SJSA1 (cell line): ENCODE measurements at places on chromosomes 2 and 18. TPM values are rescaled to one million over a fixed set of nuclear protein-coding genes. Genes with fewer than 3 reads are reported as not detected.

- no peak for DNase-seq
Measured at GRCh38 chr2:147214914-147215313, 629.9 kb upstream of the ACVR2A start.

GRCh38 chr2:196442211-196442610 is 197.3 kb upstream of the CCDC150 start:
- no peak for DNase-seq

GRCh38 chr18:35106845-35107148 is 65.6 kb downstream of the MAPRE2 start:
- DNase-seq: no peak

DNA sequence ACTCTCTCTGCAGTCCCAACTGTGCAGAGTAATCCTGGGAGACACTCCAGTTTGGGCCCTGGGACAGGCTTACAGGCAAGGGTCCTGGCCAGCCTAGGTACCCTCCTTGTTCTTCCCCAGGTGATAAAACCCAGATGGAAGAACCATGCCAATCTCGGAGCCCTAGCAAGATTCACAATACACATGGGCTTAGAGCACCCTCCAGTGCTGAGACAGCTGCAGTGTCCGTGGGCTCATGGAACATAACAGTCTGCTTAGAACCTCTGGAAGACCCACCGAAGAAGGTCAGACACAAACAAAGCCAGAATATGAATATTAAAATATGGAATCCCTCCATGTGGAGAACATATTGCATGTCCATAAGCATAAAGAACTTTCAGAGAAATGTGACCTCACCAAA is 568.1 kb downstream of the KCNJ3 start:
- DNase-seq: no peak

- no peak for DNase-seq
Measured at GRCh38 chr18:22286585-22286984, 117.2 kb downstream of the GATA6 start.

The SRD5A2 gene
- not detected in 2 replicates for total RNA-seq

DNA sequence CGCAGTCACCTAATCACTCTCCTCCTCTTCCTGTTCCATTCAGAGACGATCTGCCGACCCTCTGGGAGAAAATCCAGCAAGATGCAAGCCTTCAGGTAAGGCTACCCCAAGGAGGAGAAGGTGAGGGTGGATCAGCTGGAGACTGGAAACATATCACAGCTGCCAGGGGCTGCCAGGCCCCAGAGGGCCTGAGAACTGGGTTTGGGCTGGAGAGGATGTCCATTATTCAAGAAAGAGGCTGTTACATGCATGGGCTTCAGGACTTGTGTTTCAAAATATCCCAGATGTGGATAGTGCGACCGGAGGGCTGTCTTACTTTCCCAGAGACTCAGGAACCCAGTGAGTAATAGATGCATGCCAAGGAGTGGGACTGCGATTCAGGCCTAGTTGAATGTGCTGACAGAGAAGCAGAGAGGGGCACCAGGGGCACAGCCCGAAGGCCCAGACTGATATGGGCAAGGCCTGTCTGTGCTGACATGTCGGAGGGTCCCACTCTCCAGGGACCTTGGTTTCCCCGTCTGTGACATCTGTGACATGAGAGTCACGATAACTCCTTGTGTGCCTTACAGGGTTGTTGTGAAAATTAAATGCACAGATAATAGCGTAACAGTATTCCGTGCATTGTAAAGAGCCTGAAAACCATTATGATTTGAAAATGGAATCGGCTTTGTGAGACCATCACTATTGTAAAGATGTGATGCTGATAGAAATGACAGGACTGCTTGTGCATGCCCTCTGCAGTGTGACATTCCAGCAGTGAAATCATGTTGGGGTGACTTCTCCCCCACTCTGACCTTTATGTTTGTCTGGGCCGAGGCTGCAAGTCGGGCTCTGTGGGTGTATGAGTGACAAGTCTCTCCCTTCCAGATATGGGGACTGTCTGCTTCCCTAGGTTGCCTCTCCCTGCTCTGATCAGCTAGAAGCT is 510 bp downstream of the IL1RN start:
- no peak for DNase-seq

The EFEMP1 gene
- total RNA-seq: 283 and 287 TPM in 2 replicates

The ERICH2 gene
- total RNA-seq: not detected in 2 replicates

DNA sequence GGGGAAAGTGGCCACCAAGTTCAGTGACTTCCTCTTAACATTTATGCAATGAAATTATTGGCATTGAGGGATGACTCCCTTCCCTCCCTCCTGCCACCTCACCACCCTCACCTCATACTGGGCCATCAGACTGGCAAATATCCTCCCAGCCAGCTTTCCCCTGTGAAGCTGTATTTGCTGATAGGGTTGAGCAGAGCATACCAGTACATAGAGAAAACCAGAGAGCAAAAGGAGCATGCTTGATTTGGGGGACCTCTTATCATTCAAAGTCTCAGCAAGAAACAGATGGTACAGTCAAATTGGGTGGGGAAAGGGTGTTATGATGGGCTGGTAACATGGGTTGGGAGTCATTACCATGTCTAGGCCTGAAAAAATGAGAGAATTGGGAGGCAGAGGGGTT is 19.1 kb upstream of the B3GNT2 start:
- DNase-seq: no peak

DNA sequence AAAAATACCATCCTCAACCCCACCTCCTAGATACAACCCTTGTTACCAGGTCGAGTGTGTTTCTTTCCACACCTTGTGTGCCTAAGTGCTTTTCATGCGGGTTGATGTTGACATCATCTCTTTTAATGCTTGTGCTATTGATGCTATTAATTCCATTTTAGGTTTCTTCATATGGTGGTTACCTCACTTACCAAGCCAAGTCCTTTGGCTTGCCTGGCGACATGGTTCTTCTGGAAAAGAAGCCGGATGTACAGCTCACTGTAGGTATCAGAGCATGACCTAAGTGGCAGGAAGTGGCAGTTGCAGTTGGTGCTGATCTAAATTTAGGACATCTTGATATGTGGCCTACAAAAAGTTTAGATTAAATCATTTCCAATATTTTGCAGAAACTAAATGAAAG is 149.9 kb upstream of the TTC39C start:
- no peak for DNase-seq
